ENCODE measurements at places on chromosomes 7 and 10.

DNA sequence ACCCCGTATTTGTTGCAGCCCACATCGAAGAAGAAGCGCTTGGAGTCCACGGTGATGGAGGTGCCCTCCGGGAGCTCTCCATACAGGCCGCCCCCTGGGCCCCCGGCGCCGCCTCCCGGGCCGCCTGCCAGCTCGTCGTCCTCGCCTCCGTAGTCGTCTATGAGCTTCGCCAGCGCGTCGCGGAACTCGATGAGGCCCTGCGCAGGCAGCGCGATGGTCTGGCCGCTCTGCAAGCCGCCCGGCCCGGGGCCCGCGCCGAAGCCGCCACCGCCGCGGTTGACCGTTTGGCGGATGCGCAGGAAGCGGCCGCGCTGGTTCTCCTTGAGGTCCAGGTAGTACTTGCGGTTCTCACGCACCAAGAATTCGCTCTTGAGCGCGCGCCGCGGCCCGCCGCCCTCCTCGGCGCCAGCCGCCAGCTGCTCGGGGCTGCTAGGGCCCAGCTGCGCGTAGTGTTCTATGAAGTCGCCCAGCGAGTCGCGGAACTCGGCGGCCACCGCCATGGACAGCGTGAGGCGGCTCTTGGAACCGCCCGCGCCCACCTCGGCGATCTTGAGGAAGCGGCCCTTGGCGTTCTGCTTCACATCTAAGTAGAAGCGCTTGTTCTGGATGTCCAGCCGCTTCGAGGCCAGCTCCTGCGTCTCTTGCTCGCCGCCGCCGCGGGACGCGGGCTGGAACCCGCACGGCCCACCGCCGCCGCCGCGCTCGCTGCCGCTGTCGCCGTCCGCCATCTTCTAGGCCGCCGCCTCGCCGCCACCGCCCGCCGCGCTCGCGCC is 523 bp downstream of the PURB start:
- no peak for DNase-seq

DNA sequence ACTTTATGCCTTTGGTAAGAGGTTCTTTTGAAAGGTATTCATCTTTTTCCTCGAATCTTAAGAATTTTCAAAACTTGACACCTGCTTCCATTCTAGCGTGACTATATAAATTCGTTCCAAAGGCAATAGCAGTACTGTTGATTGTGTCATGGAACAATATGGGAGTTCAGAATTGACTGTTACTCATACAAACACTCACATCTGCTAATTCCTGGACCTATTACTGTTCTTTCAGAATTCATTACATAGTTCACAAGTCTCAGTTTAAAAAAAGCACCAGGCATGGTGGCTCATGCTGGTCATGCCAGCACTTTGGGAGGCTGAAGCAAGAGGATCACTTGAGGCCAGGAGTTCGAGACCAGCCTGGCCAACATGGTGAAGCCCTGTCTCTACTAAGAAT is 80.9 kb downstream of the CACNB2 start:
- DNase-seq, result no peak

GRCh38 chr7:108415821-108416536 is 40.3 kb downstream of the NRCAM start:
- DNase-seq, result peak; percentile 12

- DNase-seq, result no peak
These were observed 146.5 kb downstream of the ARID5B start for GRCh38 chr10:62047960-62048383.

- DNase-seq, result no peak
These were observed 229.1 kb upstream of the GRB10 start for GRCh38 chr7:51011710-51012350.

DNA sequence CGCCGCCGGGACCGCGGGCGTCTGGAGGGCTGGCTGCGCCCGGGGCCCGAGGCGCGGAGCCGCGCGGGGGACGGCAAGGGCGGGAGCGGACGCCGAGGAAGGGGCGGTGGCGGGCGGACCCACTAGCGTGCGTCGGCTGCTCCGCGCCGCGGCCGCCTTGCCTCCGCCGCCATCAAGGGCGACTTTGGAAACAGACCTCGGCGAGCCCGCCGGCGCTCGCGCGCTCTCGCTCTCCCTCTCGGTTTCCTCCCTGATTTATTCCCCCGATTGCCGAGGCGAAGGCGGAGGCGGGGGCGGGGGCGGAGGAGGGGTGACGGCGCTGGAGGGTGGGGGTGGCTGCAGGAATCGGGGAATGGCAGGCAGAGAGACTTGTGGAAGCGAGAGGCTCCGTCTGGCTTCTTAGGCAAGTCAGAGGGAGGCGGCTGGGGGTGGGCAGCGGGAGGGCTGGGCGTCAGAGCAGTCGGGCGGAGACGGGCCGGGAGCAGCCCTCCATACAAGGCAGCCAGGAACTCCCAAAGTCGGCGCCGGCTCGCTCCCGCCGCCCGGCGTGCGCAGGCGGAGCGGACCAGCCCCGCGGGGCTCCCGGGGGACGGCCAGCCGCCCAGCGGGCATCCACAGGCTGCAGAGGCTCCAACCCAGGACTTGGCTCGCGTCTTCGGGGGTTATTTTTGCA is at the start of gene CACNA2D1:
Gene CACNA2D1, minus strand, starts transcription at position 231 of the 673 bp plus-strand sequence.
- DNase-seq, result peak; percentile 27

GRCh38 chr10:124688889-124689670 is 55.1 kb downstream of the FAM53B start:
- peak; percentile 55 for DNase-seq

DNA sequence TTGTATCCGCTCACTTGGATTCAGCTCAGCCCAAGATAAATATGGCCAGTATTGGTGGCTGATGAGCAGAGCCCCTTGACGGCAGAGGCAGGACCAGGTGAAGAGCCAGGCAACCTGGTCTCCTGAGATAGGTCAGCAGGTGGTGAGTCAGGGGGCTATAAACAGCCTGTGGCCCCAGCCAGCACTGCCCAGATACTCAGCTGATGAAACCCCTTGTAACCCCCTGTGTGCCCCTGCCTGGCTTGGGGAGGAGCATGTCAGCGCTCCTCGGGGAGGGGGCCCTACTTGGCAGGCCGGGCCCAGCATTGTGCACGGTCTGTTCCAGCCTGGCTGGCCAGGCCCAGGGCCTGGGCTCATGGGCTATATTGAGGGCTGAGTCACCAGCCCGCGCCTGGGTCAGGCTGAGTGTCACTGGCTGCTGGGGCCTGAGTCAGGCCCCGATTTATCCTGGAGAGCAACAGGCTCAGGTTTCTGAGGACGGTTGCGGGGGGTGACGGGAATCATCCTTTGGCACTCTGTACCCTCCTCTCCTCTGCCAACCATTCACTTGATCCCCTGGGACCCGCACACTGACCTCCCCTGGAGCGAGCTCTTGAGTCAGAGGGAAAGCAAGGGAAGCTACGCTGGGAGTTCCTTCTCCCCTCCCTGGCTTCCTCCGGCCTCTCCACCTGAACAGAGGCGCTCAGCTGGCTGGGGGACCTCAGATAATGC is 2.8 kb upstream of the FLNC start:
- no peak for DNase-seq

DNA sequence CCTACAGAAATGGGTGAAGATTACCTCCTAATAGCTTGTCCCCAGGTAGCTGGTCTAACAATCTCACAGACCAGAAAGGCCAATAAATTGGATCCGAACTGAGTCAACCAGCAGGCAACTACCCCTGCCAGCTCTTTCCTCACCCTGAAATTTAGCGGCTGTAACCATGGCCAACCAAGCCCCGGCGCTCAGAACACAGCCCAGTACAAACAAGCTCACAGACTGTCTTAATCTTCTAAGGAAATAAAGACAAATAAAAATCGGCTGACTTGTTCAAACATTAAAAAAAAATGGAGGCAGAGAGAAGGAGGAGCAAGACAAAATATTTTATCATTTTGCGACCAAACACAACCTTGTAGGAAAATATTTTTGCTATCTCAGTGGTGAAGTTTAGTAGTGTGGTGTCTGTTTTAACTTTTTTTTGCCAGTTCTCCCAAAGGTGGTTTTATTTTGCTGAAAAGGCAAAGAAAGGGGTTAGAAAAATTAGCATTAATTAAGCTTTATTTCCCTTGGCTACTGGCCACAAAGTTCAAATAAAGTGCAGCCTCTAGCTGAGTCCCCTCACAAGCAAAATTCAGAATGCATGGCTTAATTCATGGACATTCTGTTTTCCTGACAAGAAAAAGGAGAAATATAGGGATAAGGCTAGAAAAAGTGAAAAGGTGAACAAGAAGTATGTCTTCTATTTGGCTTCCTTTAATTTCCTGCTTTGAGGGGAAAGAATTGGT is 313.0 kb upstream of the NPVF start:
- DNase-seq, result no peak

DNA sequence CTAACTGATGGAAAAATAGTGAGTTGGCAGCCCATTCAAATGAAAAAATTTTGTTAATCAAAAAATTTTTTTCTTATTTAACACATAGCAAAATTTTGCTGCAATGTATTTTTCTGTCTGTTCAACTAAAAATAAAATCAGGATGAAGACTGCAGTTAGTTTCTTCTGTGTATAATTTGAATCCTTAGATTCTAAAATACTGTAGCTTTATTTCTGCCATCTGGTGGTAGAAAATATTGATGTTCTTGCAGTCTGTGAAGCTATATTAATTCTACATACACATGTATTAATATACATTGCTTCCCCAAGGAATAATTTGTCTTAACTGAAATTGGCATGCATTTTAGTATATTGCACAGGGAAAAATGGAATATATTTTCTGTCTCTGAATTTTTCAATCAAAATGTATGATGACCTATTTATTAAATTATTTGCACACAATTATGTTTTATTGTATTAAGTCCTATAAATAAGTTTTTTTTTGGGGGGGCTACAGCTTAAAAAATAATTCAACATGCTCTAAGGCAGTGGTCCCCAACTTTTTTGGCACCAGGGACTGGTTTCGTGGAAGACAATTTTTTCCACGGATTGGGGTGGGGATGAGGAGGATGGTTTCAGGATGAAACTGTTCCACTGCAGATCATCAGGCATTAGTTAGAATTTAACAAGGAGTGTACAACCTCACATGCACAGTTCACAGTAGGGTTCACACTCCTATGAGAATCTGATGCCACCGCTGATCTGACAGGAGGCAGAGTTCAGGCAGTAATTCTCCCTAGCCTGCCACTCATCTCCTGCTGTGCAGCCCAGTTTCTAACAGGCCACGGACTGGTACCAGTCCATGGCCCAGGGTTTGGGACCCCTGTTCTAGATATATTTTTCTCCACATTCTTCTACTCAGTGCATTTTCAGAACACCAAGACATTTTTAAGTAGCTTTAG is 119.4 kb downstream of the GNAT3 start:
- peak; percentile 18 for DNase-seq

GRCh38 chr10:103917302-103918052 is 507 bp downstream of the STN1 start:
- peak; percentile 51 for DNase-seq

GRCh38 chr7:10245406-10245805 is 728.3 kb upstream of the PHF14 start:
- DNase-seq, result no peak

DNA sequence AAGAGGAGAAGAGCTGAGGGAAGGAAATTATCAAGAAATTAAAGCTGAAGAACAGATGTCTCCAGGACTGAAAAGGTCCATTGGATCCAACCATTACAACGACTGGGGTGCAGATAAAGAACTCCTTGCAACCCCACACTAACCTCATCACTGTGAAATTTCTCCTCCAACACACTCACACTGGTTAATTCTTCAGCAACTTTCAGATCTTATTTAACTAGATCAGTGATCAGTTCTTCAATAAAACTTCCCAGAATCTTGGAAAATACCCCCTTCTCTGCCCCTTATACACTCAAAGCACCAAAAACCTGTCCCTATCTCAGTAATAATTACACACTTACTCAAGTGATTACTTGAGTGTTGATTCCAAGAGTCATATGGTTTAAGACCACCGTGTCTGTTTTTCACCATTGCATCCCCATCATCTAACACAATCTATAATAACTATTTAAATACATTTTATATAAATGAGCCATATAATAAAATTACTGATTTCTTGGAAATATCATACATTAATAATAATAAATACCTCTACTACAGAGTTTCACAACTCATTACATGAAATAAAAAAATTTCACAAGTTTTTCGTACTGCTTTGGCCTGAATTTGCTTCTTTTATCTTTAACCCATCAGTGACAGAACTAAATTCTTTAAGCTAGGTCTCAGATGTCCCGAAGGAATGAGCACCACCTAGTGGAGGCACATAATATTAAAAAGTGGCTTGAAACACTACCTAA is 123.7 kb downstream of the MPP7 start:
- DNase-seq, result peak; percentile 52

- DNase-seq, result no peak
These were observed 1.4 kb upstream of the THSD7A start for GRCh38 chr7:11833431-11833830.

DNA sequence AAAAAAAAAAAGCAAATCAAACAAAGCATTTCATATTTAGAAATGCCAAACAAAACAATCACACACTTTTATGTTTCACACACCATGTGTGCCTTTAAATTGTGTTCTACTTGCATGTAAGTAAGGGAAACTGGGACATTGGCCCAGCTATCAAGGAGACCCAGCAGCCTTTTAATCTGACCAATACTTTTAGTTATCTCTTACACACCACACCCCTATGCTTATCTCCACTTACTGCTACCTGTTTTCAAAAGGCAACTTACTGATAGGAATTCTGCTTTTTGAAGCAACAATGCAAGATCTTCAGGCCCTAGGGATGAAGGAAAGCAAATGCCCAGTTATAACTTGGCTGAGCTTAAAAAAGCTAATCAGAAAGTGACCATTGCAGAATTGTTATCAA is 1244.8 kb upstream of the SORCS1 start:
- no peak for DNase-seq

DNA sequence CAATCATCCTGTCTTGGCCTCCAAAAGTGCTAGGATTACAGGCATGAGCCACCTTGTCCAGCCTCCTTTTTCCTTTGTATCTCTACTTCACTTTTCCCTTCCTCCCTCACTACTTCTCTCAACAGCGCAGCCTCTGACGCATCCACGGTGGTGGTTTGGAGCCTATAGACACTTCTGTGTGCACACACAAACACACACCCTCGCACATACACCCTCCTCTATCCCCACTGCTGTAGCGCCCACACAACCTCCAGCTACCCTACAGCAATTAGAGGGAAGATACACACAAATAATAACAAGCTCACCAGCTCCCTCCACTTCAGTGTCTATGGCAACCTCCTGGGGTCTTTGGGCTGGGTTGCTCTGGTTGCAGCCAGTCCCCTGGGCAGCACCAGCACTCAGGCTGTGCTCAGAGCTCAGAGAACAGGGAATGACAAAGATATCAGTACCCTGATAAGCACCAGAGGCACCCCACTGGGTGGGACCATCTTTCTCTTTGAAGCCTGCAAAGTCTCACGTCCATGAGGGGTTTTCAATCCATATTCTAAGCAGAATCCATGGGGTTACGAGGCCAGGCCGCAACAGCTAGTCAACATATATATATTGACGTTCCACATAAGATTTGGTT is 3.3 kb upstream of the CAMK2G start:
- no peak for DNase-seq

GRCh38 chr10:108757946-108758345 is 1165.4 kb downstream of the XPNPEP1 start:
- DNase-seq, result no peak

DNA sequence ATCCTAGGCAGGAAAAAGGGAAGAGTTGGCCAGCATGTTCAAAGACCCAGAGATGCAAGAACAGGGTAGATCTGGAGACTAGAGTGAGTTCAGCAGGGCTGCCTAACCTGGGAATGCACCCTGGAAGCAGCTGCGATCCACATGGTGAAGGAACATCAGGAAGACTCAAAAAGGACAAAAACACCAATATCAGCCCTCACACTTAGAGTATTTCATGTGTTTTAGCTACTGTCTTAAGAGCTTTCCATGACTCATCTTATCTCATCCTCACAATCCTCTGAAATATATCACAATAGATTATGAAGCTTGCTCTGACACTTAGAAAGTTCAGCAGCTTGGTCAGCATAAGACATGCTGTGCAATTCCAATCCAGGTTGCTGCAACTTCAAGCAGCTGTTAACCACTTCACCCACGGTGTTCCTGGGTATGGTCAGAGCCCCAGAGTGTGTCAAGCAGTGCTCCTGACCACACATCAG is 380.9 kb downstream of the PARD3 start:
- DNase-seq, result no peak

All from RWPE1 (cell line).